AG04450 (cell line): ENCODE measurements at places on chromosomes 11 and 22. TPM values are rescaled to one million over a fixed set of nuclear protein-coding genes. Genes with fewer than 3 reads are reported as not detected.

Gene CLDN5
- polyA plus RNA-seq, result 0.05 TPM in 1 of 2 replicates, not detected in the other

Gene IGSF22
- not detected in 2 replicates for polyA plus RNA-seq

DNA sequence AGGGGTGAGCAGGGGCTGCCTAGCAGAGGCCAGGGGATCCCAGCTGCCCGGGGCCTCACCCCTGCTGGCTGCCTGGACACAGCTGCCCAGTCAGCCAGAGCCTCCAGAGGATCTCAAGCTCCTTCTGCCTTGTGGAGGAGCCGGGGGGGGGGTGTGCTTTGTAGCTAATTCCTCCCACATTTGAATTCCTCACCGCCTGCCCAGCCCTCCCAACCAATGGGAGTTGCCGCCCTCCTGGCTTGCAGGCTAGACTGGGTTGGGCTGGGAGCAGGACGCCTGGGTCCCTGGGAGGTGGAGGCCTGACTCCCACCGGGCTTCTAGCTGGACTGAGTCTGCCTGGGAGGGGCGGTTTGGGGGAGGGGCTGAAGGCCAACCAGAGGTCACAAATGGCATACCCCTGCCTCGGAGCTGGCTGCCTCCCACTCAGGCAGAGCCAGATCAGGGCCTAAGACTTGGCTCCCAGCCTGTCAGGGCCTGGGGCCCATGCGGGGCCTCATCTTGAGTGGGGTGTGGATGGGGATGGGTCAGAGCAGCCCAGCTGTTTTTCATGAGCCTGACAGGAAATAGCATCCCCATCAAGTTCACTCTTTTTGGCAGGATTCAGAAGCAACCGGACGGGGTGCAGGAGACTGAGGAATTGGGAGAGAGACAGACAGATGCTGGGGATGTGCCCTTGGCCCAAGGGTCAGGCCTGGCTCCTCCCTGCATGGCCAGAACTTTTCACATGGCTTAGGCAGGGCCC, 29.2 kb upstream of the PDE2A start:
- DNase-seq, result no peak

DNA sequence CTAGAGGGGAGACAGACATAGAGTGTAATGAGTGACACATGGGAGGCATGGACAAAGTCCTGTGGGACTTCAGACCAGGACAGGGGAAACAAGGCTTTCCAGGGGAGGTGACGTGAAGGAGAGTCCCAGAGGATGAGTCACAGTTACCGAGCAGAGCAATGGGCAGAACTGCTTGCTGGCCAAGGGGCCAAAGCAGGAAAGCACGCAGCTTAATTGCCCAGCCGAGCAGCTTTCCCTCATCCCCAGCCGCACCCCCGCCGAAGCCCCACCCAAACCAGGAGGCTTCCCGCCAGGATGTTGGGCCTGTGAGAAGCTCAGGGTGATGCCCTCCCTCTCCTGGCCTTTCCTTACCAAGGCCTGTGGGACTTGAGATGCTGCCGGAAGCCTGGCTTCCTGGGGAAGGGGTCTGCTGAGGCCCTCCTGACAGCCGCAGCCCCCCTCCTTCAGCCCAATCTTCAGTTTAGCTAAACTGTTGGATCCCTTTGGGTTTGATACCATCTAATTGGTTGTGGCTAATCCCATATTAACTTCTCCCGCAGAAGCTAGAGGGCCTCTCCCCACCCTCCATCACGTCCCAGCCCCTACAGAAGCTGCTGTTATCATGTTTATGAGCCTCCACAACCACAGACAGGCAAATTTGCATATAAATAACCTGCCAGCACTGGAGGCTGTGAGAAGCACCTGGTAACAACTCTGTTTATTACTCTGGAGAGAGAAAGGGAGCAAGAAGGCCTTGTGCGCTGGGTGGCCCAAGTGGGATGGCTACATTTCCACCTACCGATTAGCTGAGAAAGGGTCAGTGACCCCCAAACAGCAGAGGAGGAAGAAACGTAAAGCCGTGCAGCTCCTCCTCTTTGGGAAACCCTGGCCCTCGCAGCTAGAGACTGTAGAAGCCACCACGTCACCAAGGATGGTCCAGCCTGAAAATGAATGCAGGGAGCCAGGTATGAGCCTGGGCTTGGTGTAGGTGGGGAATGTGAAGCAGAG, 80.0 kb downstream of the TRIM29 start:
- no peak for DNase-seq

- no peak for DNase-seq
These were observed 5.5 kb downstream of the RAB3IL1 start for GRCh38 chr11:61911701-61912529.

- no peak for DNase-seq
These were observed 23.4 kb downstream of the CBX7 start for GRCh38 chr22:39129081-39129480.

DNA sequence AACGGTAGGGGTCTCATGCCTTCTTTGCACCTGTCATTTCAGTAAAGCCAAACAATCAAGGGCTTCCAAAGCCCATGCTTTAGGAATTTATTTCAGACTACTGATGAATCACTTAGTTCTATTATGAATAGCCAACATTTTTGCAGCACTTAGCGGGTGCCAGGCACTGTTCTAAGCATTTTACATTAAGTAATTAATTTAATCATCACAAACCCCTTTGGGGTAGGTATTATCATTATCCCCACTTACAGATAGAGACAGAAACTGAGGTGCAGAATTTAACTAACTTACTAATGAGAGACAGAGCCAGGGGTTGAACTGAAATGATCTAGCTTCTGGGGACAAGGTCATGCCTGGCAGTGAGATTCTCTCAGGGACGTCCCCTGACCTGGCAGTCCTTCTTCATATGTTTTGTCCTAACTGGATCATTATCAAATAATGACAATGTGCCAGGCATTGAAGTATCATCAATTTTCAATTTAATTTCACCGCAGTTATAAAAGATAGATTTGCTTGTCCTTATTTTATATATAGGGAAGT, 31.7 kb upstream of the NAV2 start:
- DNase-seq, result no peak

DNA sequence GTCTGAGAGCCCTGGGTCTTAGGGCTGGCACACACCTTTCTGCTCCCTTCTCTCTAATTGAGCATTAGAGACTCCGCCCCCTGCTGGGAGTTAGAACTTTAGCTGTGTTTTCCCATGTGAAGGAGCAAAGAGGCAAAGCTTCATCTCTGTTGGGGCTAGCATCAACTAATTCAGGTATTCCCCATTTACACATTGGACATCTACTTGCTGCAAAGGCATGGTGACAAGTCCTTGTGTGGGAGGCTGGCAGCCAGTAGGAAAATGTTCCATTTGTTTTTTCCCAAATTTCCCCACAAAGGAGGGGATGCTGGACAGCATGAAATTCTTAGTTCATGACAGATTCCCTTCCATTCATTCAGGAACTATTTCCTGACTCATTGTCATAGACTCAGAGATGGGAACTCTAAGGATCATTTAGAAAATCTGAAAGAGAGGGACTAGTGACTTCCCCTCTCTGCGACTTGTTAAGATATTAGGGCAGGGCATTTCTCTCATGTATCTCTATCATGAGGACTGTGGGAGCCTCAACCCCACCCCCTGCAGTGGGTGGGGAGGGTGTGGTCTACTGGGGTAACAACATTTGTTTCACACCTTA, 3.6 kb downstream of the CD44 start:
- DNase-seq, result no peak

DNA sequence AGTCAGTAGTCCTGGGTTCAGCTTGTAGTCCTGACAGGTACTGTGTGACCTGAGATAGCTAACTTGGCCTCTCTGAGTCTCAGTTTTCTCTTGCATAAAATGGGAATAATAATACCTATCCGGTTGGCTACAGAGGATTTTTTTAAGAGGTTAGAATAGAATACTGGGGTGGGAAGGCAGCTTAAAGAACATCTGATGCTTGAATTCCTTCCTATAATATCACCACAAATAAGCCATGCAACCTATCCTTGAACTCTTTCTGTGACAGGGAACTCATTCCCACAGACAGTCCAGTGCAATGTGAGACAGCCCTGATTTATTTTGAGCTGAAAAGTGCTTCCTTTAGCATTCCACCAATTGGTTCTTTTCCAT, 110.1 kb downstream of the CCDC81 start:
- no peak for DNase-seq

Gene RASD2
- 0.14 and 0.41 TPM in 2 replicates for polyA plus RNA-seq

Gene KBTBD3
- 7.3 TPM in 2 replicates for polyA plus RNA-seq

DNA sequence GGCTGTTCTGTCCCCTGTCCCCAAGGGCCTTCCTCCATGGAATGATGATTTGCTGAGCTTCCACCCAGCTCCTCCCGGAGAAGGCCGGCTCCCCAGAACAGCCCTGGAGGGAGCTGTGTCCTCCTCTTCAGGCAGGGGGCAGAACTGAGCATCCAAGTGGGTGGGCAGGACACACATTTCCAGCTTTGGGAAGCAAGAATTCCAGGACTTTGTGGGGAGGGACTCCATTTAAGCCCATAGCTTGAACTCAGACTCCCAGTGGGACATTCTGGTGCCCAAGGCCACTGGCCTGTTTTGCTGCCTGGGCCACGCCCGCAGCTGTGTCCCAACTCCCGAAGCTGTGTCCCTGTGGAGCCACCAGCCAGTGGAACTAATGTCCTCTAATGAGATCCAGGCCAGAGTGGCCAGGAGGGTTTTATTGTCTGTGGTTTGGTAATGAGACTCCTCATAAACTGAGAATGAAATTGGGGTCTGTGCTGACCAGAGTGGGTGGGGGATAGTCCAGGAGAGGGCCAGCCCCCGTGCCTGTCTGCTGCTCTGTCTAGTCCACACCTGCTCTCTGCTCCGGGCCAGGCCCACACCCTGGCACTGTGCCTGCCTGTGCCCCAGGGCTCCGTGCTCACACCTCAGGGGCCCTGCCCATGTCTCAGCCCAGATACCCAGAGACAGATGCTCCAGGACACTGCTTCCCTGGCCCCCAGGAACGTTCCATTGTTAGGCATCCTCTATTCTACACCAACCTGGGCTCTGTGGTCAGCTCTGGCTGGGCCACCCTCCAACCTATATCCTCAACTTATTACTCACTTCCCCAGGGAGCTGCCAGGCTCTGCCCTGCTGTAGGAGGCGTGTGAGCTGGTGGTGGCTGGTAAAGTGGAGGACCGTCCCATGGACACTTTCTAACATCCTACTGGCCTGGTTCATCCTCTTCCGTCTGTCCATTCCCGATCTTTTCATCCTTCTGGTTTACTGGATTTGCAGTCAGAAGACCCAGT, 7.6 kb downstream of the NECTIN1 start:
- DNase-seq, result no peak

DNA sequence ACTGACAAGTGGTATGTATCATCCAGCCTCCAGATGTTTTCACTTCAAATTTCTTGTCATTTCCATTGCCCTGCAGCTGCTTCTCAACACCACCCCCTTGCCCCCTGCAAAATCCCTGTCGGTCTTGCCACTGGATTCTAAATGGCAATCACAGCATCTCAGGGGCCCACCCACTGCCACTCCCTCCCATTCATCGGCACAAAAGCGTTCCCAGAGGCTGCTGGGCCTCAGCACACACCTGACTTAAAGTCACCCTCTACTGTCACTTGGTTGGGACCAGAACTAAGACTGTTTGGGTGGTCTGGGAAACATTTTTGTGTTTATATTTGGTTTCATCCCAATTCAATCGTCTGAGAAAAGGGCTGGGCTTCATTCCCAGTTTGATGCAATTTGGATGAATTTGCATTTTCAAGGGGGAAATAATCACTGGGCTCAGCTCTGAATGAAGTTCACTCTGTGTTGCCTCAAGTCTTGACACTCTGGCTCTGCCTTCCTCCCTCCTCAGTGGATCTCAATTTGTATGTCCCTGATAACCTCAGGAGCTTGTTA, 27.1 kb downstream of the SYT13 start:
- DNase-seq, result no peak

Gene B4GALNT4
- polyA plus RNA-seq, result 7.8 and 9.5 TPM in 2 replicates

DNA sequence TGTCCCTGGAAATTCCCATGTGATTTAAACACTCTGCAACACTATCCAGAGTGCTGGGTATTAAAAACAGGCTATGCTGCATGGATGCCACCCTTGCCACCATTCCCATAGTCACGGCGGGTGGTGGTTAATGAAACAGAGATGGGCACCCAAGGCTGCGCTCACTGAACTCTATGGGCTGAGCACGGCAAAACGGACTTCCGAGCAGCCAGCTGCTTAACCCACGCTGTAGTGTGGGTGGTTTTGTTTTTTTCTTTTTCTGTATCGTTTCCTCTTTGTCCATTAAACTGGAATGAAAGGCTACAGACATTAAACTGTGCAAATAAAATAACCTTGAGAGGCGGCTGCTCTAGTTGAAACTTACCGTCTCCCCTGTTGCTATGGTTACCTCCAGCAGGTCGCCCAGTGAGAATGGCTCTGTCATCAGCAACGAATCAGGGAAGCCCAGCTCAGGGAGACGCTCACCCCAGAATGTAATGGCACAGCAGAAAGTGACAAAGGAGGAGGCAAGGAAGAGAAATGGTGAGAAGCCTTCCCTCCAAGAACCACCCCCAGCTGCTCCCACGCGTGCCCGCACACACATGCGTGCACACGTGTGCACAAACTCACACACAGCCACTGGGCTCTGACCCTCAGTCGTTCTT, 102.1 kb downstream of the C11orf91 start:
- DNase-seq, result no peak

DNA sequence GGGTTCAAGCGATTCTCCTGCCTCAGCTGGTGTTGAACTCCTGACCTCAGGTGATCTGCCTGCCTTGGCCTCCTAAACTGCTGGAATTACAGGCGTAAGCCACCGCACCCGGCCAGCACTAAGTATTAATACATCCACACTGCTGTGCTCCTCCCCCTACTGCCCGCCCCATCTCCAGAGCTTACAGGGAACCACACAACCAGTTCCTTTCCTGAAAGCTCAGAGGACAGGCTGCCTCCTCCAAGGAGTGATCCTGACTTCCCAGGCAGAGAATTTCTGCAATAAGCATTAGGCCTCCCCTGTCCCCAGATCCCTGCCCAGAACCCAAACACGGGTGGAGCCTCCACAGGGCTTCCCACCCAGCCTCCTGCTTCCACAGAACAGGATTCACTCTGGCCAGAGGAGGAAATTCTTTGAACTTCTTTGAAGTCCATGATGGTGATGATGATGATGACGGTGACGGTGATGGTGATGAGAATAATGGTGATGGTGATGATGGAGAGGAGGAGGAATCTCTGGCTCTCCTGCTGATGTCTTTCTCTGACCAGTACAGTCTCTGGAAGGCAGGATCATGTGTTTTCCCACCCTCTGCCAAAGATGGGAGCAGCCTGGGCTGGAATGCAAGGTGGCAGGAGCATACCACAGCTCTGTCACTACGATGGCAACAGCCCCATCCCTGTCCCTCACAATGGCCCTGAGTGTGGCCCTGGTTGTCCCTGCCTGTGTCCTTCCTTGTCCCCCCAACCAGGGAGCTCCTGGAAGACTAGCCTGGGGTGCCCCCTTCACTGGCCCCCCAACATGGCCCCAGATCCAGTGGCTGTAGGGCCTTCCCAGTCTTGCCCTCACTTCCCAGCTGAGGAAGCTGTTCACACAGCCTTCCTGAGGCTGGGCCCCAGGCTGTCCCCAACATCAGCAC, 33.5 kb upstream of the CSNK1E start:
- DNase-seq, result no peak

Gene OR10A2
- polyA plus RNA-seq, result not detected in 2 replicates
